Upper lobe of right lung (tissue), 1 donor: ENCODE measurements at places on chromosomes 11 and 22. TPM values are rescaled to one million over a fixed set of nuclear protein-coding genes. Genes with fewer than 3 reads are reported as not detected.

- no peak for DNase-seq
- H3K27ac ChIP-seq, result no peak overlapping the region
- no peaks in the 10 kb centered on the region for H3K36me3 ChIP-seq
- peaks cover 19% of the 10 kb centered on the region for H3K27me3 ChIP-seq
These were observed 167.1 kb upstream of the TTC12 start for GRCh38 chr11:113147249-113147648.

The SLC5A1 gene
- 1.3 TPM for total RNA-seq

DNA sequence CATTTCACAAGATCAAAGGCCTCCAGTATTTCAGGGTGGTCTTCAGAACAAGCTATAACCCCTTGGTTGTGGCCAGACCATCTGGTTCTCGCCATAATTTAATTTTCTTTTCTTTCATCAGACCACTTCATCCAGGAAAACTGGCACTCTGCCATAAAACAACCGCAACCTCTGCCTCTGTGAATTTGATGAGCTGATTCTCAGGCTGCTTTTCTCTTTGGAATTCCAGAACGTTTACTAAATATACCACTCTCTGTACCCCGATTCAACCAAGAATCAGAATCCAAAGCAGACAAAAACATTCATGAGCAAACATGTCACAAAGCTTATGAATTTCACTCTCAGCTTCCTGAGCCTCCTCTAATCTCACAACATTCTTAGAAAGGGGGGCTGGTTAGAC lies 331.8 kb upstream of the SYN3 start:
- no peak overlapping the region for H3K27ac ChIP-seq
- no peak overlapping the region for H3K4me3 ChIP-seq
- no peaks in the 10 kb centered on the region for H3K4me1 ChIP-seq
- no peaks in the 10 kb centered on the region for H3K27me3 ChIP-seq
- no peaks in the 10 kb centered on the region for H3K36me3 ChIP-seq

DNA sequence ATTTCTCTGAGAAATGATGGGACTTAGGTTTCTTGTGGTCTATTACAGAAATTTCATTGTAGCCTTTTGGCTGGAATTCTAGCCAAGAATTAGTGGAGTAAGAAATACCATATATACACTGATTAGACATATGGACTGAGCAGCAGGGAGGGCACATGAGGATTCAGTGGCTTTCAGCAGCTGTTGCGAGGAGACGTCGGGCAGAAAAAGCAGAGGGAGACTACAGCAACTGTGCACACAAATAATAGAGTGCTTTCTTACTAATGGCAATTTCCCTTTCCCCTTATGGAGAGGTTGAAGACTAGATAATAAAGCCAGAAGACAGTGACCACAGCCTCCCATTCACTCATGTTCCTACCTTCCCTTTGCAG lies 35.4 kb upstream of the CCDC34 start:
- no peak overlapping the region for H3K4me3 ChIP-seq
- no peaks in the 10 kb centered on the region for H3K27me3 ChIP-seq
- no peak overlapping the region for H3K27ac ChIP-seq
- H3K4me1 ChIP-seq, result peaks cover 7% of the 10 kb centered on the region
- no peaks in the 10 kb centered on the region for H3K36me3 ChIP-seq

DNA sequence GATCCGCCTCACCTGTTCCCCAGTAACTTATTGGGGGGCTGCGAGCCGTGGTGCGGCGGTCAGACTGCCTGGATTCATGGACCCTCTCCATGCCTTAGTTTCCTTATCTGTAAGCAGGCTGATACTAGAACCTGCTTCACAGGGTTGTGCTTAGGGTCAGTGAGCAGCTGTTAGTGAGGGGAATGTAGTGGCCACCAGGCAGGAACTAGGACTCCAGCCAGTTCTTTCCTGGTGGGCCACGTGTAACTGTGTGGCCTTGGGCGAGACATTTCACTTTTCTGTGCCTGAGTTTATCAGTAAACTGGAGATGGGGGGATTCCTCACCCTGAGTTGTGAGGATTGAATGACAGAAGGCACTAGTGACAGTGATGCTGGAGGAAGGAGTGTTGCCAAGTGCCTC lies 24.8 kb downstream of the MCM5 start:
- H3K36me3 ChIP-seq, result peaks cover 46% of the 10 kb centered on the region
- H3K4me3 ChIP-seq, result no peak overlapping the region
- H3K27ac ChIP-seq, result no peak overlapping the region
- DNase-seq, result no peak

GRCh38 chr11:131656839-131657211 lies 286.4 kb downstream of the NTM start:
- H3K36me3 ChIP-seq, result no peaks in the 10 kb centered on the region
- no peak for DNase-seq
- H3K4me1 ChIP-seq, result no peaks in the 10 kb centered on the region
- peaks cover 10% of the 10 kb centered on the region for H3K27me3 ChIP-seq
- H3K4me3 ChIP-seq, result no peak overlapping the region
- H3K27ac ChIP-seq, result no peak overlapping the region

DNA sequence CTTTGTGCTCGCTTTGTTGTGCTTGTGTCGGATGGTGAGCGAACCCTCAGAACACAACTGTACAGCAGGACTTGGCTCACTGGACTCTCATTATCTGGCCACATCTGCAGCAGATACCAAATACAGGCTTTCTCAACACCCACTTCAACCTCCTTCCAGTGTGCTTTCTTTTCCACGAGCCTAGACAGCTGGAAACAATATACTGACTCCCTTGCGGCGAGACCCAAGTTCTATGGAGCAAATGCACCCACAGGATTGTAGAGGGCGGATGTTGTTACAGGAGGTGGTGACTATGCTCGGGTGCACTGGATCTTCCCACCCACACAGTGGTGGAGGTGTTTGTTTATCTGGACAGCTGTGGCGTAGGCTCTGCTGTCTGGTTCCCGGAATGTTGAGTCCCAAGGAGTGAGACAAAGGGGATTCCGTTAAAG lies 204.3 kb downstream of the TENM4 start:
- peak overlapping the region; percentile 37 for H3K27ac ChIP-seq
- H3K4me1 ChIP-seq, result peaks cover 6% of the 10 kb centered on the region
- H3K27me3 ChIP-seq, result no peaks in the 10 kb centered on the region
- H3K36me3 ChIP-seq, result no peaks in the 10 kb centered on the region
- DNase-seq, result no peak

The ASCL2 gene
- 2.2 TPM for total RNA-seq
